ENCODE measurements at places on chromosomes 6 and 20.

GRCh38 chr6:75281653-75282052, 2.9 kb downstream of the TMEM30A start:
- DNase-seq: no peak

DNA sequence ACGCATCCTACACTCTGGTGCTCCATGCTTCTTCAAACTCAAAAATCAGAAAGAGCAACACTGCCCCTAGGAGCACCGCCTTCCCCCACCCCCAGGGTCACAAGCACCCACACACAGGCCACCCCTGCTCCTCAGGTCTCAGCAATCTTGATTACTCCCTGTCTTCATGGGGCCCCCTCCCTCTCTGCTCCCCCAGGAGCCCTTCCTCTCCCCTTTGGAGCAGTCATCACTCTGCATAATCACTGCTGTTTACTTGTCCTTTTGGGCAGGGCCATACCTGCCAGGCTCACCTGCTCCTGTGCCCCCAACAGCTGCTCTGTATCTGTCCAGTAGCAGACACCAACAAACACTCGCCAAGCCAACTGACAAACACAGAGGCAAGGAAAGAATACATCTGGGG, 7.6 kb upstream of the SYNDIG1 start:
- no peak for DNase-seq

DNA sequence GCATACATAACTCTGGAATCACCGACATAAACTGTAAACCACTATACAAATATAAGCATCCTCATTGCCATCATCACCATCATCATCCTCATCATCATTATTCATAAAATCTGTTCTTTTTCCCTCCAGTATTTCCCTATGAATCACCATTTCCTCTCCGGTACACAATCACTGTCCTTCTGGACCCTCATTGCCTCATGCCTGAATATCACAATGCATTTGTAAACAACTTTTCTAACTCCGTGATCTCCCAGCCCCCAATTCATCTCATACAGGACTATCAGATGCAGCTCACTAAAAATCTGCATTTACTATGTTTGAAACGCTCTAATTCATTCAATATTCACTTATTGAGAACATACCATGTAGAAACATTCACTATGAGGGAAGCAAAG, 339.7 kb downstream of the TBC1D32 start:
- DNase-seq: no peak

- peak; percentile 27 for DNase-seq
Measured at GRCh38 chr20:63314015-63314471, 21.1 kb downstream of the COL20A1 start.

DNA sequence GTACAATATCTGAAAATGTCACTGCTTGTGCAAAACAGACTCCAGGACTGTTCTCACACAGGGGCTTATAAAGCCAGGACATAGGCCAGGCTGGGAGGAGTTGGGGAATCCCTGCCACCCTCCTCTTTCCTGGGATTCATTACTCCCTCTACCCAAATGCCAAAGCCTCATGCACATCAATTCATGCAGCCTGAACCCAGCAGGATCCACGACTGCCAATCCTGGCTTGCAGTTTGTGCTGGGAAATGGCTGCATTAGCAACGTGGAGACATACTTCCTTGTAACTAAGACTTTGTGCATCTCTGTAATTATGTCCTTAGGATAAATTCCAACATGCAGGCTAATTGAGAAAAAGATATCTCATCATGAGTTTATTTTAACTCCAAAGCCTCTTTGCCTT, 143.8 kb downstream of the SYCP2 start:
- no peak for DNase-seq

Data from hypothalamus (tissue), 51 donors.